Thymus (tissue), 14 donors: ENCODE measurements at places on chromosomes 16 and 17.

DNA sequence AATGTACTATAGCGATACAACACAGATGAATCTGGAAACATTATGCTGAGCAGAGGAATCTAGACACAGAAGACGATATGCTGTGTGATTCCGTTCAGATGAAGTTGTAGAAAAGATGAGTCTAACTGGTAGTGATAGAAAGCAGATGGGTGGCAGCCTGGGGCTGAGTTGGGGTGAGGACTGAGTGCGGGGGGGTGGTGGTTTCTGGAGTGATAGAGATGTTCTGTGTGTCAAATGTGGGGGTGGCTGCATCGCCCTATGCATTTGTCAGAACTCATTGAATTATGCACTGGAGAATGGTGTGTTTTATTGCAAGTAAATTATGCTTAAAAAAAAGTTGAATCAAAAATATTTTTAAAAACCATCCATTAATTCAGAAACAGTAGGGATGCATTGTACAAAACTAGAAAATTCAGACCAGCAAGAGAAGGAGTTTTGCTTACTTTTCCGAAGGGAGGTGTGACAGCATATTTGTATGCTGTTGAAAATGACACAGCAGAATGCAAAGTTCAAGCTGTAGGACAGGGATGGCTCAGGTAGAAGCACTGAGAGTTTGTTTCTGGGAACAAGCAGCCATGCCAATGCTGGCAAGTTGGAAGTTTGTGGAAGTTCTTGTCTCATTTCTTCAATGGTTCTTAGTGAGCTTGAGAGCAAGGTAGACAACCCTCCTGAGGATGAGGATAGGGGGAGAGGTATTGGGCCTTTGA, 13.0 kb upstream of the DRG2 start:
- no peaks in the 10 kb centered on the region for H3K36me3 ChIP-seq
- H3K4me3 ChIP-seq = no peak overlapping the region
- H3K4me1 ChIP-seq = peaks cover 6% of the 10 kb centered on the region
- no peak for DNase-seq
- H3K27me3 ChIP-seq = no peaks in the 10 kb centered on the region

- no peaks in the 10 kb centered on the region for H3K27me3 ChIP-seq
- no peak for DNase-seq
- no peak overlapping the region for H3K4me3 ChIP-seq
- no peak overlapping the region for H3K27ac ChIP-seq
These were observed 31.7 kb upstream of the CDH11 start for GRCh38 chr16:65153365-65154105.

GRCh38 chr17:19397556-19398041, 10.6 kb upstream of the MFAP4 start:
- no peak for DNase-seq
- H3K27me3 ChIP-seq = no peaks in the 10 kb centered on the region
- H3K27ac ChIP-seq = no peak overlapping the region
- no peak overlapping the region for H3K4me3 ChIP-seq
- H3K4me1 ChIP-seq = peaks cover 5% of the 10 kb centered on the region

DNA sequence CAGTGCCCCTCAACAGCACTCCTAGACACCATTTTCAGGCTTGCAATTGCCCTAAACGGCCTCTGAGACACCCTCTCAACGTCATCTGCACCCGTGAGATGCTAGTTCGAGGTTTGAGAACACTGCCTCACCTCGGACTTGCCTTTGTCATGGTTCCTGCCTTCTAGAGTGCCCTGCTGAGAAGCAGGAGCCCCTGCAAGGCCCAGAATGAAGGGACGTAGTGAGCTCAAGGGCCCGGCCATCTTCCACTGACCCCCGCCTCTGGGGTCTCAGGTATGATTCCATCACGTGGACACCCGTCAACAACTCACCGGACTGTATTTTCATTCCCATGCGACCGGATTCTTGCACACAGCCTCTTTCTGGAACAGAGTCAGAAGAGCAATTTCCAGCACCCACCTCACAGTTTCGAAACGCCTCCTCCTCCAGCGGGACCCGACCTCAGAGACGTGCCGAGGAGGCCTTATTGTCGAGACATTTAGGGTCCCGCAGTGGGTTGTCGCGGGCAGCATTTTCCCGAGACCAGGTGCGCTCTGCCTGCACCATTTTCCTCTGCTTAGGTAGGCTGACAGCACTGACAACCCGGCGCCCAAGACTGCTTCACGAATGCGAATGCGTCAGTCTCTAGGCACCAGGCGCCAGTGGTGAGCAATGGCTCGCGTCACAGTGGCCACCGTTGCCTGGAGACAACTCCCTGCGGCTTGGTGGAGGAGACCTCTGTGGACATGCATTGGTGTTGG, 999.9 kb downstream of the KCNJ18 start:
- no peaks in the 10 kb centered on the region for H3K36me3 ChIP-seq
- no peak overlapping the region for H3K4me3 ChIP-seq
- DNase-seq = no peak
- no peaks in the 10 kb centered on the region for H3K4me1 ChIP-seq
- no peaks in the 10 kb centered on the region for H3K27me3 ChIP-seq

DNA sequence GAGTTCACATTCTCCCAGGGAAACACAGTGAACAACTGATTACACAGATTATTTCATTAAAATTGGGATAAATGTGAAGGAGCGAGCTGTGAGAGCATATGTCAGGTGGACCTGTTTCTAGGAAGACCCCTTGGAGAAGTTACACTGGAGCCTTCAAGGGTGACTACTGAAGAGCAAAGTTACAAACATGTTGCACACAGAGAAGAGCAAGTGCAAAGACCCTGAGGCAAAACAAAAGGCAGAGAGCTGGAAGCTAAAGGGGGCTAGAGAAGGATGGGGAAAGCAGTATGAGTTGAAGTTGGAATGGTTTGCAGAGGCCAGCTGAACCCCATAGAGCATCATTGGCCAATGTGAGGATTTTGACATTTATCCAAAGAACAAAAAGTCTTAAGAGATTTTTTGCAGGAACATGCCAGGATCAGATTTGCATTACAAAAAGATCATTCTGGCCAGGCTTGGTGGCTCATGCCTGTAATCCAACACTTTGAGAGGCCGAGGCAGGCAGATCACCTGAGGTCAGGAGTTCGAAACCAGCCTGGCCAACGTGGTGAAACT, 14.1 kb downstream of the PDZD9 start:
- H3K36me3 ChIP-seq = peaks cover 37% of the 10 kb centered on the region
- no peaks in the 10 kb centered on the region for H3K27me3 ChIP-seq
- H3K27ac ChIP-seq = no peak overlapping the region
- H3K4me1 ChIP-seq = peaks cover 3% of the 10 kb centered on the region
- no peak for DNase-seq

DNA sequence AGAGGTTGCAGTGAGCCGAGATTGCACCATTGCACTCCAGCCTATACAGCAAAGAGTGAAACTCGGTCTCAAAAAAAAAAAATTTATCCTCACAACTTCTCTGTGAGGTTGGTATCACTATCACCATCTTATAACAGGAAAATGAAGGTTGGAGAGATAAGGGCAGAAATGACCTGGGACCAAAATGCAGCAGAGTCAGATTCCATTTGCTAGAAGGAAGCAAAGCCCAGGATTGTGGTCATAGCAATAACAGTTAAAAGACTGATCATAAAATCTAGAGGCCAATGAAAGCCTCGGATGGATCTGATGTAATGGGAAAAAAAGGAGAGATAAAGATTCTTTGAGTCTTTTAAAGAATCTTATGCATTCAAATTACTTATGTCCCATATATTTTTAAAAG, 69.6 kb upstream of the TEKT1 start:
- no peaks in the 10 kb centered on the region for H3K4me1 ChIP-seq
- no peaks in the 10 kb centered on the region for H3K36me3 ChIP-seq
- H3K4me3 ChIP-seq = no peak overlapping the region
- DNase-seq = no peak
- no peak overlapping the region for H3K27ac ChIP-seq

DNA sequence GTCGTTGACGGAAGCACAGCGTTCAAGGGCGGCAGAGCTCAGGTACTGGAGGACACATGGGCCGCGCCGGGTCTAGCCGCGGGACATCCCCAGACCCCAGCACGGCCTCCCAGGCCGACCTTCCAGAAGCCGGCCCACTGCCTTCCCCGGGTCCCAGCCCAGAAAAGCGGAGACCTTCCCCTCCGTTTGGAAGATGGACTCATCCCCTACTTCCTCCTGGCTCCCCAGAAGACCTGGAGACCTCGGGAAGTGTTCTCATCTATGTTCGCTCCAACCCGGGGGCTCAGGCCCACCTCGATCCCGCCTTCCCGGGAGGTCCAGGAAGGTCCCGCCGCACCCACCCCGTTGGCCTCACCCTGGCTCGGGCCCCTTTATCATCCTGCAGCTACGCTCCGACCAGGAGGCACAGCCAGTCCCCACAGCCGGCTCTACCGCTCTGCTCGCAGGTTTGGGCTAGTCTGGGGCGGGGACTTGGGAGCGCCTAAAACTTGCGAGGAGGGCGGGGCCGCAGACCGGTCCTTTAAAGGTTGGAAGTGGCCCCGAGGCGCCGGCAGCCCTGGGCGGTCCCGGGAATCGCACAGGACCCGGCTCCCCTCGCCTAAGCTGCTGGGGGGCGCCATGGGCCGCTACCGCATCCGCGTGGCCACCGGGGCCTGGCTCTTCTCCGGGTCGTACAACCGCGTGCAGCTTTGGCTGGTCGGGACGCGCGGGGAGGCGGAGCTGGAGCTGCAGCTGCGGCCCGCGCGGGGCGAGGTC, at the start of gene ALOX12:
ALOX12 (plus strand) TSS at position 550 of the 756 bp plus-strand sequence; CDS start at position 619, 69 bp downstream.
- H3K4me1 ChIP-seq = no peaks in the 10 kb centered on the region
- DNase-seq = no peak
- no peak within 1 kb of the TSS for H3K4me3 ChIP-seq
- peaks cover 43% of the 10 kb centered on the region for H3K36me3 ChIP-seq
- H3K27ac ChIP-seq = no peak within 1 kb of the TSS
- no peaks in the 10 kb centered on the region for H3K27me3 ChIP-seq
